ENCODE measurements at places on chromosomes 5 and 9.

- no peak for DNase-seq
Observed at GRCh38 chr9:87827341-87827740, 55.3 kb upstream of the SPATA31E1 start.

- DNase-seq, result no peak
Observed at GRCh38 chr5:181215997-181216989, 6.8 kb upstream of the TRIM41 start.

DNA sequence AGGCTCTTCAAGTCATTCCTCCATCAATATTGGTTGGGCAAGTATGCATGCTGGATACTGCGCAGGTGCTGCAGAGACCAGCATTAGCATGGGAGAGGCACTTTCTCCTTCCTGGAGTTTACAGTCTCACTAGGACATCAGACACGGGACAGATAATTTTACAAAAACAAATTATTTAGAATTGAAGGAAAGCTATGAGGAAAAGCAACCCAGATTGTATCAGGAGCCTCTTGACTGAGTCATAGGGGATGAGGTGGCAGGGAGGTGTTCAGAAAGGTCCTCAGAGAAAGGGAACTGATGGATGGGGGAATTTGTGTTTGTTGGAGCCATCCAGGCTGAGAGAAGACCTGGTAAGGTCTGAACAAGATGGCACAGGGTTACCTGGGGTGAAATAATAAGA is 24.5 kb upstream of the RAB14 start:
- DNase-seq, result no peak

DNA sequence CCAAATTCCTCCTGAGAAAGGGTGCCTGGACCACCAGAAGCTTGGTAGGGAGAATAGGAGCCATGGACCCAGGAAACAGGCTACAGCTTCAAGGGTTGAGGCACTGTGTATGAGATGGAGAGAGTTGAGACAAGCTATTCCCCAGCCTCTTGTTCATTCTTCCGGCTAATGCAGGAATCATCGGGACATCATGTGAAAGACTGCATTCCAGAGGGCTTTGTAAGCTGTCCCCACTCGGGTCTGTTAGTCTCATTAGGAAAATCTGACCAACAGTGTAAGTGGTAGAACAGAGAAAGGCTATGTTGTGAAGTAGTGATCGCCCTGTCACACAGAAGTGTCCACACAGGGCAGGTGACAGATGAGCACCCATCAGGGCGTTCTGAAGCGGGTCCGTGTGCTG is 81.4 kb downstream of the GABBR2 start:
- DNase-seq, result no peak

DNA sequence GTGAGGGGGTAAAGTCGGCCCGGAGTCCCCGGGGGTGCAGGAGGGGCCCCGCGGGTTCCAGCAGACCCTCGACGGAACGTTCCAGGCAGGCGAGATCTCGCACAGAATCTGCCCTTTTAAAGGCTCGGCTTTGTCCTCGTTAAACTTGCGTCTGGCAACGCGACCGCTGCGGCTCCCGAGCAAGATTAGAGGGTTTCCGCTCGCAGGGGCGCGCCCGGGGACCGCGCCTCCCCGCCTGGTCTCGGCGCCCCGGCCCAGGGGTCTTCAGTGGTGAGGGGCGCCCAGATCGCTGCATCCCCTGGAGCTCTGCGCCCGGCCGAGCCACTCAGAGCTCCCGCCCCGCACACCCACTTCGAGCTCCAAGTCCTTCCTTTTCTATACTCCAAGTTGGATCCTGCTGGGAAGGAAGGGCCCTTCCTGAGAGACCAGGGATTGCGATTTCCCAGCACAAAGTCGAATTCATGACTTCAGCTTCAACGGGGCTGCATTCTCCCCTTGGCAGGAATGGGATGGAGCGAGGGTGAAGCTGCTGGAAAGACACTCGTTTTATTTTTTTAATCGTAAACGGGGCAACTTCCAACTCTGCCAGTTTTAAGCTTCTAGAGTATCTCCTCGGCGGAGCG is 11.3 kb downstream of the PROP1 start:
- no peak for DNase-seq

DNA sequence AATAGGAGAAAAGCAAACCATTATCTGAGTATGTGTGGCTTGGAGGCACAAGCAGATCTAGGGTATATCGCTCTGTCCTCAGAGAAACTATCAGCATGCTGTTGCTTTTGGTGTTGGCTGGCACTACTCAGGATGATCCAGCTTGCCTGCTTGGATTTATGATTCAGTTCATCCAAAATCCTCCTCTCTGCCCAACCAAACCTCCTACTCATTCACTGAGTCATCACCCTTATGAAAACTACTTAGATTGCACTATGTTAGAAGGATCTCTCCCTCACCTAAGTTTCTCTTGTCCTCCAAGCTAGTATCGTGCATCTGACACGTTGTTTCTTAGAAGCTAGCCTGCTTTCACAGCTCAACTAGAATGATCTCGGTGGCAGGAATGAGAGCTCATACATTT is 14.2 kb upstream of the ZBED3 start:
- DNase-seq, result no peak

GRCh38 chr5:91219803-91220371 is 163.2 kb downstream of the ARRDC3 start:
- no peak for DNase-seq

DNA sequence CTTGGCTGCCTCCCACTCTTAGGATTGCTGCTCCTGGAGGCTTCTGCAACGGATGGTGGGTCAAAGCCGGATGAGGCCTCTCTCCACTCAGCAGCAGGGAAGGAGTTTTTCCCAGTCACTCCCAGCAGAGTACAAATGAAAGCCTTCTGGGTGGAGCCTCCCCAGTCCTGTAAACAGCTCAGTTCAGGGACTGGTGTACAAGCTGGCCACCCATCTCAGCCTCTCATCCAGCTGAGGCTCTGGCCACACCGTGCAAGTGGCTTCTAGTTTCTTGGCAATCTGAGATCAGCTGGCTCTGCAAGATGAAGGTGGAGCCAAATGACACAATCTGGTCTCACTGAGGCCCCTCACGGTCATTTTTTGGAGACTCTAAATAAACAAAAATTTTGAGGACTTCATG is 10.0 kb downstream of the GPX3 start:
- DNase-seq, result no peak

DNA sequence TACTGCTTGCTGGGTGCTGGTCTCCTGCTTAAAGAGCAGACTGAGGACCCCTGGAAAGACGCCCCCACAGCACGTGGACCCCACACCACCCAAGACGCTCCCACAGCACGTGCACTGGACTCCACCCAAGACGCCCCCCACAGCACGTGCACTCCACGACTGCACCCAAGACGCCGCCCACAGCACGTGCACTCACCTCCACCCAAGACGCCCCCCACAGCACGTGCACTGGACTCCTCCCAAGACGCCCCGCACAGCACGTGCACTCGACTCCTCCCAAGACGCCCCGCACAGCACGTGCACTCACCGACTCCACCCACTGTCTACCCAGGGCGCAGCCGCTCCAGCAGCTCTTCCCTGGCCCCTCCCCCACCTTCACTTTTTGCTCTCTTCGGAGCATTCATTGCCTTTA is 50.5 kb downstream of the EHMT1 start:
- DNase-seq, result no peak

DNA sequence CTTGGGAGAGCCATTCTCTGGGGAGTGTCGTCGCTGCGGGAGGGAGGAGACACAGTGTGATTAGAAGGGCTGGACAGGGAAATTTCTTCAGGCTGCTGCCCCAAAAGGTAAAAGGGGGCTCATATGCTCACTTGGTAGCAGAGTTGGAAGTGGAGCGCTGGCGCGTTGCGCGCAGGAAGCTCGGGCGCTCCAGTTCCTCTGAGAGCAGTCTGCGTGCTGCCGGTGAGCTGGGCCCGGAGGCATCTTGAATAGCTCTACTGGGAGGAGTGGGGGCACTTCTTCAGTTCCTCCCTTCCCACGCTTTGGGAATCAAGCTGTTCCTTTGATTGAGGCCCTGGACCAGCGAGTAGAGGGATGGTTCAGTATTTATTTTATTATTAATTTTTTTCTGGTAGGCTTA is 2.7 kb downstream of the RXFP3 start:
- DNase-seq, result no peak

GRCh38 chr5:132079081-132079480 is 5.5 kb downstream of the CSF2 start:
- no peak for DNase-seq

DNA sequence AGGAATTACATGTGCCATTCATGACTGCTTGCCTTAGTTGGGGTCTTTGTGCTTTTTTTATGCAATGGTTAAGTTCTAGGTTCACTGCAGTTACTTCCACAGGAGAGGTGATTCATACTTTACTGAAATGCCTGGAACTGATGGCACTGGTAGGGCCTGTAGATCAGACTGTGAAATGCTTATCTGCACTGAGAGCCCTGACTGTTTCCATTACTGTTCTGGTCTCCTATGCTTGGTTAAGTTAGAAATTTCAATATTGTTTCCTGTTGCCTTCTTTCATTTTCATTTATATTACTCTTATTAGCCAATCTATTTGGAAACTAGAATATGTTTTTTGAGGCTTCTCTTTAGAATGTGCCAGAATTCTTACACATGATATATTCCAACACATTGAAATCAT is 484.1 kb upstream of the SEMA6A start:
- no peak for DNase-seq

DNA sequence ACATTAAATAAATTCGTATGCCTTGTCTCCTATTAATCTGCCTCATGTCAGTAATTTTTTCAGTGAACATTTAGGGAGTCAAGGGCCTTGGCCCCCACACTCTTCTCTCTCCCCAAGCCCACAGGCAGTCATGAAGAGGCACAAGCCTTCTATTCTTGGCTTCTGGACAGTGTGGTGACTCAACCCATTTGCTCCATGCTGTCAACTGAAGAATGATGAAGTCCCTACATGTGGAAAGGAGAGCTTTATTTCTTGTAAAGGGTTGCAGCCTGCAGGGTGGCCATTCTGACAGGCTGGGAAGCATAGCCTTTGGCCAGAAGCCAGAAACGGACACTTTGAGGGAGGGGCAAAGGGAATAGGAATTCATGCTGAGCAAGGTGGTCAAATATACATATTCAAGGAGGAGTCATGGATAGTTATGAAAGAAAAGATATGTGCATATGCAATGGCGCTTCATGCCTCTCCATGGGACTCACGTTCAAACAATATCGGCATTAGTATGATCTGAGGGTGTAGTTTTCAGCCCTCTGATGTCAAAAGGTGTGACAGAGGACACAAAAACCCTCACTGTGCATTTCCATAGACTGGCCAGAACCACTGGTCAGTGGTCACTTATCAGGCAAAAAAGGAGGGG is 31.3 kb downstream of the ANKRA2 start:
- no peak for DNase-seq

DNA sequence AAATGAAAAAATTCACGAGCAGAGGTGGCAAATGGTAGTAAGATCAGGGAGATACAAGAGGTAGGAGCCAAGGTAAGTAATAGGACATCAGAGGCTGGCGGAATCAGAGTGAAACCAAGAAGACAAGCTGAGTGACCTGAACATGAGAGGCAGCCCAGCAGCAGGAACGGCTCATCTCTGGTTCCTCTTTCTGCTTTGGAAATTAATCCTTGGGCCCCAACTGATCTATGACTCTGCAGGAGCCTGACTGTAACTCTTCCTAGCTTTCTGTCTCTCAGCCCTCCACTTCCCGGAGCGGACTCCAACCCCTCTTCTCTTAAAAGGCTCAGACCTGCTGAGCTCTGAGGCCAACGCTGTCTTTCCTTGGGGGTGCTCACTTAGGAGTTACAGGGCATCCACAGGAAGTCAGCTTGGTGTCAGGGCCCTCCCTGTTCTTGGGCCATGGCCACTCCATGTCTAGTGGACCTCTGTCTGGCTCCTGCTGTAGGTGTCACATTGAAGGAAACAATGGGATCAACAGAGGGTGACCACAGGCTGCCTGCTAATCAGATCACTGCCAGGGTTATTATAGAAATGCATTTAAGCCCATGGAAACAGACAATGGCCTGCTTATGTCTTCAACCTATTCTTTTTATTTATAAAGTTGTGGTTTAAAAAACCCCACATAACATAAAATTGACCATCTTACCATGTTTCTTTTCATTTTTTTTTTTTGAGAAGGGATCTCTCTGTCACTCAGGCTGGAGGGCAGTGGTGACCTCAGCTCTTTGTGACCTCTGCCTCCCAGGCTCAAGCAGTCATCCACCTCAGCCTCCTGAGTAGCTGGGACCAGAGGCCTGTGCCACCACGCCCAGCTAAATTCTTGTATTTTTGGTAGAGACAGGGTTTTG is 22.5 kb upstream of the SHB start:
- DNase-seq, result no peak

DNA sequence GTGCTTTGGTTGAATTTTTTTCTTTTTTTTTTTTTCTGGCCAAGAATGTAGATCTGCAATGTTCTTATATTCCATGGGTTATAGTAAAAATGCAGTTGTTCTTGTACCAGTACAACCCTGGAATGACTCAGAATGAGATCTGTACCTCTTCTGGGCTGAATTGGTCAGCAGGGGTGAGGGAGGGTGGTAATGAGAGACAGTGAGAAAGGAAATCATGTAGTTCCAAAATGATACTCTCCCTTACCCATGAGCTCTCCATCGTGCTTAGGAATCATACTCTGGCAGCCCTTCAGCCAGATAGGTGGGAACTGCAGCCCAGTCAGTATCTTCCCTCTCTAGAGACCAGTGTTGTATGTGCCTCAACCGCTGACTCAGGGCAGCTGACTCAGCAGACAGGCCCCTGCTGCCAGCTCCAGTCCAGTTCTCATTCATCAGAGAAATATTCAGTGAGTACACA is 2.1 kb upstream of the GLIS3 start:
- DNase-seq, result peak; percentile 13

- no peak for DNase-seq
Observed at GRCh38 chr9:95055851-95056551, 261.5 kb downstream of the FANCC start.

DNA sequence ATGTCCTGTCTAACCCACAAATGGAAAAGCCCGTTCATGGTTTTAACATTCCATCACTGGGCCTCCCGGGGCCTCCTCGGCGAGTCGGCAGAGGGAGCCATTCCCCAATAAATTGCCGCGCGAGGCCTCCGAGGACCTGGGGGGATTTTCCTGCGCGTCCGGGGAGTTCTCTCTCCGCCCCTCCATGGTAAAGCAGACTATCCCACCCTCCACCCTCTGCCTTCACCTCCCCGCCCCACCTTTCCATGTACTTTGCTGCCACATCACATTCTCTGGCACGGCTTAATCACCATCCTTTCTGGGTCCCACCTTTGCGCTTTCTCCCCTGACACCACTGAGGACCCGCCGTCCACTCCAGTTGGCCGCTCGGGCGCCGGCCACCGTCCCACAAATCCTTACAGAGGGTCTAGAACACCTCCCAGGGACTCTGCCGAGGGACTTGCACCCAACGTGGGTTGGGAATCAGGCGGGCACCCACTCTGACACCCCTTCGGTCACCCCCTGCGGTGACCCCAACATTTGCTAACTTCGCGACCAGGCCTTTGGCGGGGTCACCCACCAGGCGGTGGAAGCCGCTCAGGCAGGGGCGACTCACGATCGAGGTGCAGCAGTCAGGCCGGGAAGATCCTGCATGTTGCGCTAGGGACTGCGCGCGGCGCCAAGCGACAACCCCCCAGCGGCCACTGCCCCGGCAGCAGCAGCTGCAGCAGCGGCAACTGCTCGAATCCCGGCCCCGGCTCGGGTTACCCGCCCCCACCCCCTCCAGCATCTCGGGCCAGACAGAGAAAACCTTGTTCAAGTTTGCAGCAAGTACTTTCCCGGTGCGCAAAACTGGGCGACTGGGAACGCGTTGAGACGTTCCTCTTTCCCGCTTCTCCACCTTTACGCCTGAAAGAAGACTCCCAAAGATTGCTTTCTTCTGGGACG is at the start of gene MEGF10:
TSS of gene MEGF10 (plus strand) at position 778 of the 927 bp plus-strand sequence. CDS start 40,513 bp downstream, outside the sequence.
- no peak for DNase-seq

GRCh38 chr9:123796094-123796493 is 133.8 kb downstream of the DENND1A start:
- no peak for DNase-seq

All from stimulated activated CD4-positive, alpha-beta T cell treated with anti-CD3 and anti-CD28 coated beads, Interleukin-4, amount 100 ng/mL, for 48 hours (primary cell).